ENCODE measurements at places on chromosomes 6 and 20.

GRCh38 chr20:5020760-5021159, 19.4 kb upstream of the SLC23A2 start:
- DNase-seq = no peak

DNA sequence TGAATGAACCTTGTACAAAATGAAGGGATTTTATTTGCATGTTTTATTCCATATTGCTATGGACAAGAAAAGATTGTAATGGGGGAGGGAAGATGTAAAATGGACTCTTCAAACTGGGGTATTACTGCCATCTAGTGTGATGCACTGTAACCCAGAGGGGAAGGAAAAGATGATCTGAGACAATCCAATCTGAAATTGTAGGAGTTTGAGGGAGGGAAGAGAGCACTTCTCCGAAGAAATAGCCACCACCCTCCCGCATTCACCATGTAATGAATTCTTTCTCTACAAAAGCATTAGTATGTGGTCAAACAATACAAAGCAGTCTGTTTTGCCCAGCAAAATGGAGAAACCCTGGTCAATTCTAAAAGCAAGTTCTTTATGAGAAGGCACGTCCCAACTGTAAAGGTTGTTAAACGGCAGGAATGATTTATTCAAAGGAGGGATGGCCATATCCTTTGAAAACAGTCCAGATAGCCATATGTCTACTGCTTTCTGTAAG, 679.5 kb upstream of the NRSN1 start:
- DNase-seq = no peak

DNA sequence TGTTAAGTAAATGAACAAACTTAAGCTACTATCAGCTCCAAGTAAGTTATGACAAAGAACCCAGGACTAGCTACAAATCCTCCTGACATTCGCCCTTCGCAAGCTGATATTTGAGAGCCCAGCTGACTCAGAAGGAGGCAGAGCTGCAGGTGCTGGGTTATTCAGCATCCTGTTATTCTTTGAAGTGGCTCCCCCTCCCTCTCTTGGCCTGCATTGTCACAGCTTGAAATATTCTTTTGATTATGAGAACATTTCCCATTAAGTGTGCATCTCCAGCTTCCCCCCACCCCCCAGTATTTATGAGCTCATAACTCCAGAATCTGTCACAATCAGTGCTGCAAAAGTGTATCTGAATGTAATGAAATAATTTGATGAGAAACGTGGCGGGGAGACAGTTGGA, 78.8 kb upstream of the RALY start:
- no peak for DNase-seq

DNA sequence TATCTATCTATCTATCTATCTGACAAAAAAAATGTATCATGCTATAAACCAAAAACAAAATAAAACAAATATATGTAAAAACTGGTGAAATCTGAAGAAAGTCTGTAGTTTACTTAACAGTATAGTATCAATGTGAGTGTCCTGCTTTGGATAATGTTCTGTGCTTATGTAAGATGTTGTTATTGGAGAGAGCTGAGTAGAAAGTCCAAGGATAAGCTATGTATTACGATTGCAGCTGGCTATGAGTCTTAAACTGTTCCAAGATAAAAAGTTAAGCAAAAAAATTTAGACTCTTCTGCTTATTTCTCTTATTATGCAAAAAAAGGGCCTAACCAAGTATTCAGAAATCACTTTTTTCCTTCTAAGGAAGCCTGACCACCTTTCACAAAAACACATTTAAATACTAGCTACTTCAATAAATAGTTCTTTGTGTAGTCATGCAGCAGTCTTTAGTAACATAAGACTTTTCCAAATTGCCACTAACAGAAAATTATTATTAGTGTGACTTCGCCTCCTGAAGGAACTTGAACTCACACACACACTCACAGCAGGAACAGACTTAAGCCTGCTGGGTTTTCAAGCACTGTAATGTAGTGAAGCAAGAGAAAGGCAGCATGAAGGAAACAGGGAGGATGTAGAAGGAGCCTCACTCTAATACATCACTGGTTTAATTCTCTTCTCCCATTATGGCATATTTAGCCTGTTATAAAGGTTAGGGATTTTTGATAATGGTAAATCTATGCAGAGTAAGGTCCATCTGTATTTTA, 265.8 kb upstream of the GJE1 start:
- DNase-seq = no peak

DNA sequence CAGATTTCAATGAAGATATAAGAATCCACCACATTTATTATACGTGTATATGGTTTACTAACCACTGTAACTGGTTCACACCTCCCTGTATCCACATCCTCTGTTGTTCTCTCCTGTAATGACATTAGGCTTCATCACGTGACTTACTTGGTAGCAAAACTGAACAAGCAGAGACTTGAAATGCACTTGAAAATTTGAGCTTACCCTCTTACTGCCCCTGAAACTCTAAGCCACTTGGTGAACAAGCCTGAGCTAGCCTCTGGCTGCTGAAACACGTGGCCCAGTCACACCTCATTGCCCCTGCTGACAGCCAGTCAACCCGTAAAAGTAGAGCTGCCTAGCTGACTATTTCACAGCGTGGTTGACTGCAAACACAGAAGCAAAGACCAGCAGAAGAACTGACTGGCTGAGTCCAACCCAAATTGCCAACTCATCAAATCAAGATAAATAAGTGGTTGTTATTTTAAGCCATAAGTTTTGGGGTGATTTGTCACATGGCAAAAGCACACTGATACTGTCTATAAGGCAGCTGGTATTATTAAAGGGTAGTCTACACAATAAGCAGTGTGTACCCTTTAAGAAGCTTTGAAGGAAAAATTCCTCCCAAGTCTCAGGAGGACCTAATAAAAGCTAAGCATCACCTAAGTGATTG, 109.0 kb downstream of the RALGAPA2 start:
- DNase-seq = no peak

DNA sequence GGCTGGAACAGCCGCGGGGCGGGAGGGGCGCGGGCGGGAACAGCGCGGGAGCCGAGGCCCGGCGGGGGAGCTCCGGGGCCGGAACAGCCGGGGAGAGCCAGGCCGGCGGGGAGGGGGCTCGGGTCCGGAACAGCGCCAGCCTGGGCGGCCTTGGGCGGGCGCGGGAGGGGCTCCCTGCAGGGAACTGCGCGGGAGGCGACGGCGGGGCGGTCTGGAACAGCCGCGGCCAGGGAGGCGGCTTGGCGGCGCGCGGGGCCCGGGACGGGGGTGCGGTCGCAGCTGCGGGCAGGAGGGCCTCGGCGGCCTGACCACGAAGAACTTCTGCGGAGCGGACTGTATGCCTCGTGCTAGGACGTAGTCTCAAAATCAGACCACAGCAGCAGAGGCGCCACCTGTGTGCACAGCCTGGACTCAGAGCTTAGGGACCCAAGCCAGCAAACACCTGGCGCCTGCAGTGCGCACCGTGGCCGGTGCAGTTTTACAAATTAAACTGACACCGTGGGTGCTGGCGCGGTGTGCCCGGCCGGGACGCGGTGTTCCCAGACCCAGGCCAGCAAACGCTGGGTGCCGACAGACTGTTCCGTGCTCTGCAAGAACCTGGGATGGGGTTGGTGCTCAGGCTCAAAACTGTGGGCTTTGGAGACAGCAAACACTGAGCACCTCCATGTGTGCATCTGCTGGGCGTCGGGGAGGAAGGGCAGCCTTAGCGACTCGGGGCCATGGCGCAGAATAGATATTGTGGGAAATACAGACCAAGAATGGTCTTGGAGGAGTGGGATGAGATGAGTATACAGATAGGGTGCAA, 572 bp downstream of the ZNF341 start:
- no peak for DNase-seq

Data from stimulated activated CD8-positive, alpha-beta memory T cell treated with anti-CD3 and anti-CD28 coated beads, Interleukin-4, amount 100 ng/mL, for 1 hour (primary cell).